ENCODE measurements at places on chromosomes 6 and 20.

DNA sequence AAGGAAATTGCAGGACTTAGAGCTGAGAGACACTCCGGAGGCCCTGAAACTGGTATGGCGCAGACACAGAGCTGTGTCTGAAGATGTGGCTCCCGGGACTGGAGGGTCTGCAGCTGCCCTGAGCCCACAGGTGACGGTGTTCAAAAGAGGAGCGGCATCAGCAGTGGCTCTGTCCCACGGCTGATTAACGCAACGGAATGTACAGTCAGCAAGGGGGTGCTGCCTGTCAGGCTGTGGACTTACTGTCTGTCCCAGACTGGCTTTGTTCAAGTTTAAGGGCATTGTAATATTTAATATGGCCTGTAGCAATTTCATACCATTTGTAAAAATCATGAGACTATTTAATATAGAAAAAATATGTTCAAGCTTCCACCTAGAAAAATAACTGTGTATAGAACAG, 228.0 kb upstream of the TAB2 start:
- DNase-seq, result no peak

- DNase-seq, result no peak
Measured at GRCh38 chr6:121596441-121596840, 161.0 kb downstream of the GJA1 start.

GRCh38 chr6:159229651-159230051, 60.5 kb downstream of the FNDC1 start:
- DNase-seq, result no peak

GRCh38 chr6:11878029-11878428, 99.4 kb upstream of the ADTRP start:
- no peak for DNase-seq

- DNase-seq, result no peak
Measured at GRCh38 chr6:166109608-166110007, 58.0 kb downstream of the TBXT start.

- DNase-seq, result no peak
Measured at GRCh38 chr6:3301506-3301905, 42.8 kb downstream of the PSMG4 start.

DNA sequence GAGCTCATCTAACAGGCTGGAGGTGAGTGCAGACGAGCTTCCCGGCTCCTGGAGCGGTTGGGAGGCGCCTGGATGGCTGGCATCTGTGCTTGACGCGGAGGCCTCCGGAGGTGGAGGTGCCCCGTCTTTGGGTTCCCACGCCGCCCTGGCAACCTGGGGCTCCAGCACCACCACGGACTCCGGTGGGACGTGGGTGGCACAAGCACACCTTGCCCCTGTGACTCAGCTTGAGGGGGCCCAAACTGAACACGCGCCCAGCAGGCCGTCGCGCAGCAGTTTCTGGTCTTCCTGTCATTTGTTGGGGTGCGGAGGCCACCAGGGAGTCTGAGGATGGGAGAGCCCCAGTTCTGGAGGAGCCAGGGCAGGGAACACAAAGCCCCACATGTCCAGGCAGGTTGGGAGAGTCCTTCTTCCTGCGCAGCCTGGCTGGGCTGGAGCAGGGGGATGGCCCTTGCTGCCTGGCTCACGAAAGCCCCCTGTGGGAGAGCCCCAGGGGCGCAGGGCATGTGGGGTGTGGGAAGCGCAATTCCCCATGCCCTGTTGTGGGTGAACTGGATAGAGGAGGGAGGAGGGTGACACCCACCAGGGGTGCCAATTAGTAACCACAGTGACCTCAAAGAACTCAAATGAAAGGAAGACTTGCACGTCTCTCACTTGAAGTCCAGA, 1378.6 kb upstream of the DEFB115 start:
- no peak for DNase-seq

- DNase-seq, result no peak
Measured at GRCh38 chr6:78947962-78948361, 80.6 kb downstream of the IRAK1BP1 start.

GRCh38 chr6:161255518-161255917, 18.3 kb downstream of the AGPAT4 start:
- DNase-seq, result no peak

- DNase-seq, result no peak
Measured at GRCh38 chr6:38518511-38519304, 121.0 kb downstream of the BTBD9 start.

DNA sequence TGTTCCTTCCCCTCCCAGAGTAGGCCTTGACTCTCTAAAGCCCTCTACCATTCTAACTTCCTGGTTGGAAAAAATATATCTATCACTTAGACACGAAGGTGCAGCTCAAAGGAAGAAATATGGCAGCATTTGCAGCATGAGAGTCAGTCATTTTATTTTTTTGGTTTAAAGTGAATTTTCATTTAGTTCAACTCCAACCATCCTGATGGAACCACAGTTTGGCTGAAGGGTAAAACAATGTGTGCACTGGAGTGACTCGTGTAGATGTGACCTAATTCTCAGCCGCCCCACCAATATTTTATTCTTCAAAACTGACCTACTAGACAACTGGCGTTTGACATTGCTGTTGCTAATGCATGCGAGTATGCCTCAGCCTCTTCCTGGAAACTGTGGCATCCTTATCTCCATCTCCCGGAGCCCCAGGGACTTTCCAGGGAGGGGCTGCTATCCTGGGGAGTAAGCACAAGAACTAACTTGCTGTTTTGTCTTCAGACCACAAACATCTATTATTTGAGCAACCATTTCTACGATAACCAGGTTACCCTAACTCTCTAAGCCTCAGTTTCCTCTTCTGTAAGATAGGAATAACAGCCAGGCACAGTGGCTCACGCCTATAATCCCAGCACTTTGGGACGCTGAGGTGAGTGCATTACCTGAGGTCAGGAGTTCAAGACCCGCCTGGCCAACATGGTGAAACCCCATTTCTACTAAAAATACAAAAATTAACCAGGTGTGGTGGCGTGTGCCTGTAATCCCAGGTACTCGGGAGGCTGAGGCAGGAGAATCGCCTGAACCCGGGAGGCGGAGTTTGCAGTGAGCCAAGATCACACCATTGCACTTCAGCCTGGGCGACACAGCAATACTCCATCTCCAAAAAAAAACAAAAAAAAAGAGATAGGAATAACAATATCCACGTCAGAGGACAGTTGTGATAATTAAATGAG, 148.7 kb upstream of the JARID2 start:
- no peak for DNase-seq

DNA sequence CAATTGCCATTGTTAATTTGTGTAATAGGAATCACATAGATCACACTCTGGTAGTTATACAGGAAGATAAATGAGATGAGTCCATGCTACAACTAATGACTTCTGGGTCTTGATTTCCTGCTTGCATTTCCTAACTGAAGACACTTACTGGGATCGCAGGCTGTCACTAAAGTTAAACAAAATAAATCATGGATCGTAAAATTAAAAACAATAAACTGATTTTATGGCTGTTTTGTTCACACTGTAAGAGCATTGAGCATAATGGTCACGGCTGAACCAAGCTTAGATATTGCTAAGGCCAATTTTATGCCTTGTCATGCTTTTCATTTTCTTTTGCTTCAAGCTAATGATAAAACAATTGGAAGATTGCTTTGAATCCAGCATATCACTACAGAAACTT, 332.5 kb upstream of the CITED2 start:
- DNase-seq, result no peak

GRCh38 chr6:13157293-13157692, 171.0 kb downstream of the TBC1D7 start:
- no peak for DNase-seq

- no peak for DNase-seq
Measured at GRCh38 chr6:109939654-109940053, 38.5 kb upstream of the GPR6 start.

DNA sequence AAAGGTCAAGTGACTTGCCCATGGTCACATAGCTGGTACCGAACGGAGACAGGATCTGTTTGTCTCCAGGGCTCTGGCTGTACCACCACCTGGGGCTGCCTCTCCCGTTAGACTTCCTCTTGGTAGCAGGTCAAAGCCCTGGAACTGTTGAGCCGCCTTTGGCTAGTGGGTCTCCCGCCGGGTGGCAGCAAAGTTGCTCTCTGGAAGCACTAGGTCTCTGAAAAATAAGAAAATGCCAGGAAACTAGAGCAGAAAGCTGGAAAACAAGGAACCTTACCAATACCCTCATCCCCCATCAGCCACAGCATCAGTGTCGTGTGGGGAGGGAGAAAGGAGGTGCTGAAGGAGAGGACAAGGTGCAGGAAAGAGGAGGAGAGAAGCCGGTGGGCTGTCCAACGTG, 291.0 kb upstream of the SUPT3H start:
- DNase-seq, result no peak

- no peak for DNase-seq
Measured at GRCh38 chr6:165245287-165245686, 64.1 kb downstream of the C6orf118 start.

GRCh38 chr6:130364224-130364780, 1.5 kb upstream of the TMEM200A start:
- DNase-seq, result no peak

DNA sequence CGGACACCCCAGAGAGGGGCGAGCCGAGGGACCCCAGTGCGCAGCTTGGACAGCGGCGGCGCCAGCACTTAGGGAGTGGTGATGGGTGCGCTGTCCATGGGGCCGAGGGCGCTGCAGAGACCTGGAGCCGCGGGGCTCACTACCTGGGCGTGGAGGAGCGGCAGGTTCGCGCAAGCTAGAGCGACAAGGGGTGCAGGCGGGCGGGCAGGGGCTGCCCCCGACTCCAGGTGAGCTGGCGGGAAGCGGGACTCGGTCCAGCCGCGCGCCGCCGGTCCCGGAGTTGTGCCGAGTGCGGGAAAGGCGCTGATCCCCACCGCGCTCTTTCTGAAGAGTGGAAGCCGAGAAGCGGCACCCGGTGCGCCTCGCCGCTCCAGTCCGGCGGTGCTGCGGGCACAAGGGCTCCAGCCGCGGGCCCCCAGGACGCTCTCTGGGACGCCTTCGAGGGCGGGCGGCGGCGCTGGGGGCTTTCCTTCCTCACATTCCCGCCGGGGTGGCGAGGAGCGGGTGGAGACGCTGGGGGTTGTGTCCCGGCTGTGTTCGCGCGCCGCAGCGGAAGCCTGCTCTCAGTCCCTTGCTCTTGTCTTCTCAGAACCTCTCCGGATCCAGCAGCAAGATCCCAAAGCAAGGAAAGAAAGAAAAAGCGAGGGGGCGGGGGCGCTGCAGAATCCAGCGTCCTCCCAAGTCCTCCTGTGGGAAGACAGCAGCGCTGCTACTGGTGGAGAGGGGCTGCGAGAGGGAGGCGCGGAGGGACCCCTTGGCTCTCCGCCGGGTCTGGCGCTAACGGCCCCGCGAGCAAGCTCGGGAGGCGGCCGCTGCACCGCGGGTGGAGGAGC, at the start of gene B3GAT2:
TSS of gene B3GAT2 (minus strand) at position 610 of the 833 bp plus-strand sequence. CDS start 631 bp downstream, outside the sequence.
- DNase-seq, result peak; percentile 15

DNA sequence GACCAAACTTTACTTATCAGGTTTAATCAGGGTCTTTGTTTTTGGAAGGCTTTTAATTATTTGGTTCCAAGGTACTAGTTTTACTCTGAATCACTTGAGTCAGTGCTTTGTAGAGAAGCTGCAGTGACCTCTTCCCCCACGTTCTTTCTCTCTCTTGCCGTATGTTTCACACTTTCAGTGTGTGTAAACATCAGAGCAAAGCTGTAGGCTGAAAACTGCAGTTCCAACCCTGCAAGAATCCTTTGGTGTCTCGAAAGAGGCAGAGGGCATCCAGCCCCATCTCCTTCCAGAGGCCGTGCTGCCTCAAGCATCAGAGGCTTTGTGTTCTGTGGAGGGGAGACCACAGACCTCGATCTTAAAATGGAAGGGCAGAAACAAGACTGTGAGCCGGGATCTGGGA, 42.1 kb downstream of the CFAP61 start:
- no peak for DNase-seq

GRCh38 chr6:98044791-98045470, 761.9 kb upstream of the MMS22L start:
- DNase-seq, result no peak

GRCh38 chr6:159815410-159815809, 15.3 kb downstream of the PNLDC1 start:
- no peak for DNase-seq

DNA sequence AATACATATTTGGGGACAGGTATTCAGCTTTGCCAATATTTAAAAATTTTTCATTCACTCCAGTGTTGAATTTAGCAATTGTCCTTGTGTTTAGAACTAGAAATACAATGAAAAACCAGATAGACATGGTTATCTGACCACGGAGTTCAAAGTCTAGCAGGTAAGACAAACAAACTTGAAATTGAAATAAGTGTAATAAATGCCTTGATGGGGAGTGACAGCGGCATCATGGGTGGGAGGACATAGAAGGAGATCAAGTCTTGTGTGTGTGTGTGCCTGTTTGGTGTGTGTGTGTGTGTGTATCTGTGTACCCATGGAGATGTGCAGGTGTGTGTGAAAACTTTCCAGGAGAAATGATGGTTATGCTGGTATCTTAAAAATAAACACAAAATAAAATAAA, 750.0 kb upstream of the CITED2 start:
- no peak for DNase-seq

- DNase-seq, result no peak
Measured at GRCh38 chr20:35743693-35744491, 1.8 kb upstream of the RBM39 start.

GRCh38 chr6:145627451-145627850, 107.9 kb downstream of the EPM2A start:
- no peak for DNase-seq

- DNase-seq, result no peak
Measured at GRCh38 chr6:43616725-43617472, 12.2 kb downstream of the GTPBP2 start.

DNA sequence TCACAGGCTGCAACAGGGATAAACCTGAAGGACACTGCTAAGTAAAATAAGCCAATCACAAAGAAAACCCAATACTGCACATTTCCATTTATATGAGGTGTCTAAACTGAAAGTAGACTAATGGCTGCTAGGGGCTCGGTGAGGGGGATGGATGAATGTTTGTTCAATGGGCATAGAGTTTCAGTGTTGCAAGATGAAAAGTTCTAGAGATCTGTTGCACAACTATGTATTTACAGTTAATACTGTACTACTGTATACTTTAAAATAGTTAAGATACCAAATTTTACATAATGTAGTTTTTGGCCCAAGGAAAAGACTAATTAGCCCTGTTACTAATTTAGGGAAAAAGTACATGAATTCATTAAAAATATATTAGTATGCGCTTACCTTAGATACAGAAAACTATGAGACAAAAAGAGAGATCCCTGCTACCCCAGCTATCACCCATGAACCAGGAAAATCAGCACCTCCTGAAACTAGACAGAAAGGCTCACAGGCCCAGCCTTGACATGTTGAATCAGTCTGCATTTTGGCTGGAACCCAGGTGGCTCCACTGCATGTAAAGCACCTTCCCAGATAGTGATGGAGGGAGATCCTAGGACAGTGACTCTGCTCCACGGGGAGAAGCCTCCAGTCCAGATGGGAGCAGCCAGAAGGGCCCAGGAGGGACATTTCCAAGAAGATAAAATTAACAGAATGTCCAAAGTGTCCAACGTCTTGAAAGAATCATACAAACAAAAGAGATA, 16.1 kb downstream of the HLA-F start:
- DNase-seq, result no peak

- no peak for DNase-seq
Measured at GRCh38 chr20:63653974-63654668, 897 bp upstream of the STMN3 start.
